ENCODE measurements at places on chromosomes 16 and 17.
A peak's percentile ranks its signal among the peaks of the same experiment; 100 is the strongest.

GRCh38 chr17:7383742-7384488 is 3.0 kb downstream of the TNK1 start:
- DNase-seq, result peak; percentile 86

- no peak for DNase-seq
Observed at GRCh38 chr17:74309902-74310301, 16.1 kb upstream of the KIF19 start.

- DNase-seq, result no peak
Observed at GRCh38 chr17:81576621-81577277, 24.6 kb upstream of the FAAP100 start.

DNA sequence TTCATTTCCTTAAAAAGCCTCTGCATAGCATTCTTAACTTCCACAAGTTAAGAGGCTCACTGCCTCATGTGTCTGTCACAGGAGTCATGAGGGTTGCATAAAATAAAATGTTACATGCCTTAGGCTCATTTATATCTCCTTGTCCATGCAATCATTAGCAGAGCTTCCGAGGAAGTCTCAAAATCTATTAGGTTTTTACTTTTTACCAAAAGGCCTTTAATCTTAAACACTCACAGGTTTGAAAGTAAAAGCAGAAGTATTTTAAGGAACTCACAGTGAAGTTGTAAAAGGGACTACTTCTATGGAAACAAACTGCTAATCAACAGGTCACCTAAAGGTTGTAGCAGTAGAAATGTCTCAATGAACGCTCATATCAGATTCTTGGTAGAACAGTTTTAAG is 5.2 kb upstream of the ATP6V0A1 start:
- DNase-seq, result no peak

GRCh38 chr16:1144476-1145382 is 8.2 kb upstream of the CACNA1H start:
- DNase-seq, result no peak

GRCh38 chr16:397736-398332 is 835 bp downstream of the NME4 start:
- peak; percentile 26 for DNase-seq

DNA sequence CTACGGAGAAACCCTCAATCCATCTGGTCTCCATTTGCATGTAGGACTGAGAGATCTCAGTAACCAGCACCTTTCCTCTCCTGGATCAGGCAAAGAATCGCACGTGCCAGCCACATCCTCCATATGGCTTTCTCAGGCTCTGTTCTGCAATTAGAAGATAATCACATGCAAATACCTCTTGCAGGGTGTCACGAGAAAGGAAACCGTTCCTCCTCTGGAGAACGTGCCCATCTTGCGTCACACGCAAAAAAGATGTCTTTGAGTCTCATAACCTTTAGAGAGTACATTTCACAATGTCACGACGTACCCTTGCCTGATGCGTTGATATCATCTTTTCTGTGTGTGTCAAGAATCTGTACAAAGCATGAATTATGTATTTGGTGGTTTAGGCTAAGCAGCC is 36.2 kb upstream of the DNAH17 start:
- no peak for DNase-seq

DNA sequence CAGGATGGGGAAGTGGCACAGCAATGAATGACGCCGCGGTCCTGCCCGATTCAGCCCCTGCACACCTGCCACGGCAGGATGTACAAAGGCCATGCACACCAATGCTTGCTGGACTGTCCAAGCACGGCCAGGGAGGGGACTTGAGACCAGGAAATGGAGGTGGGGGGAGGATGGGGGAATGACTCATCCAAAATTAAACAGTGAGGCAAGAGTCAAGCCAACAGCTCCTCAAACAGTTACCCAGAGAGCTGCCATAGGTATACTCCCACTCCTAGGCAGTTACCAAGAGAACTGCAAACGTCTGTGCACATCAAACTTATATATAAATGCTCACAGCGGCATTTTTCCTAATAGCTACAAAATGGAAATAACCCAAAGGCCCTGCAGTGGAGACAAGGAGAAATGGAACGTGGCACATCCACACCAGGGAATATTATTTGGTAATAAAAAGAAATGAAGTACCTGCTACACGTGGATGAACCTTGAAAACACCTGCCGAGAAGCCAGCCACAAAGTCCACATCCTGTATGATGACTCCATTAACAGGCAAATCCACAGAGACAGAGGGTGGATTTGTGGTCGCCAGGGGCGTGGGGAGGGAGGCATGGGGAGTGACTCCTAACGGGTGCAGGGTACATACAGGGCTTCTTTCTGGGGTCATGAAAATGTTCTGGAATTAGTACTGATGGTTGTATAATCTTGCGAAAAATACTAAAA is 54.1 kb downstream of the VAC14 start:
- DNase-seq, result peak; percentile 9

DNA sequence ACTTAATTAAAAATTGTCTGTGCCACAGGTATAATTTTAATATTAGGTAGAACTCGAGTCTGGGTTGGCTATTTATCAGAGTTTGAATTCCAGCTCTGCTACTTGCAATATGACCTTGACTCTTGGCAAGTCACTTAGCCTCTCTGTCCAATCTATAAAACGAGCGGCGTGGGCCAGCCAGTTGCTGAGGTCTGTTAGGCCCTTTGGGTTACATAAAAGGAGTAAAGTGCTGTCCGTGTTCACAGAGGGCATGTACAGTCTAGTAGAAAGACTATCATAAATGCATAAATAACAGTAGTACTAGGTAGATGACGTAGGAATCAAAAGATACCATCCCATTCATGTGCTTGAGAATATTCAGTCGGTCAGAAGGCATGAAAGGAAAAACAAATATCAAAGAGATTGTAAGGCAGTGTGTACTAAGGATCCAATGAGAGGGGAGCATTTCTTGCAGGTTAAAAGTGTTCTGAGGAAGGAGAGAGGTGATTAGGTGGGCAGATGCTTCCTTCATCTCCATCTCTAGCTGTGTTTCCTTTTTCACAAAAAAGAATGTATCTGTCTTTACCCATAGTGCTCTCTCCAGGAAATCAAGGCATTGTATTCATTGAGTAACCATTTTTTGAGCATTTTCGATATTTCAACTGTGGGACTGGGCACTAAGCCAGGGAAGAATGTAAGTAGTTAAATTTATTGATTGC is 2.4 kb downstream of the TNRC6A start:
- no peak for DNase-seq

DNA sequence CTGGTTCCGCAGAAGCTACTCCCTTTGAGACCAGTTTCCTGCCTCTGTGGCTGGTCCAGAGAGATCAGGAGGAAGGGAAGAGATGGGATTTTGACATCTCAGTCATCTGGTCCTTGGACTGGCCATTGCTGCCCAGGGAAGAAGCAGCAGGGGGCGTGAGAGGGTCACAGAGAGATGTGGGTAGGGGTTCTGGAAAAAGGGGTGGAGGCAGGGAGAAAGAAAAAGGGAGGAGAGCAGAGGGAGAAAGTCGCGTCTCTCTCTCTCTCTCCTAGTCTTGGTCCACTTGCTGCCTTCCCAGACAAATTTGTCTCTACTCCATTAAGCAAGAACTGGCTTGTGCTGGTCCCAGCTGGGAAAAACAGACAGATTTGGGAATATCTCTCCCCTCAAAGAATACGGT is 4.4 kb downstream of the SHBG start:
- no peak for DNase-seq

- DNase-seq, result peak; percentile 46
Observed at GRCh38 chr16:56617212-56618085, 8.1 kb upstream of the MT1E start.

GRCh38 chr17:60959696-60960095 is 282.0 kb downstream of the BCAS3 start:
- no peak for DNase-seq

- DNase-seq, result no peak
Observed at GRCh38 chr16:13448346-13448745, 471.6 kb upstream of the ERCC4 start.

GRCh38 chr17:49766918-49767530 is 3.1 kb upstream of the FAM117A start:
- no peak for DNase-seq

DNA sequence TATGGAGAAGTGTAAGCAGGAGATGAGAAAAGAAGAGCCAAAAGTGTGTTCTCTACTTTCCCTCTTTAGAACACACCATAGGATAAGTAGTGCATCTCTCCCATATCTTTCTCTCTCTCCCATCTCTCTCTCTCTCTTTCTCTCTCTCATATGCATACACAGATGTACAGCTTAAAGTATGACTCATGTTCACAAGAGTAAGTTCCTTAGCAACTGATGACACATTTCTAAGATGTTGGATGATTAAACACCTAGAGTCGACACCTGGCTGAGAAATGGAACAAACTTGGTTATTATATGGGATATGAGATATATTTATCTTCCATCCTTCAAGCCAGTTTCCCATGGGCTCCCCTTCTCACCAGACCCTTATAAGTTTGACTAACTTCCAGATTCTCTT is 113.5 kb downstream of the TMEM132E start:
- no peak for DNase-seq

DNA sequence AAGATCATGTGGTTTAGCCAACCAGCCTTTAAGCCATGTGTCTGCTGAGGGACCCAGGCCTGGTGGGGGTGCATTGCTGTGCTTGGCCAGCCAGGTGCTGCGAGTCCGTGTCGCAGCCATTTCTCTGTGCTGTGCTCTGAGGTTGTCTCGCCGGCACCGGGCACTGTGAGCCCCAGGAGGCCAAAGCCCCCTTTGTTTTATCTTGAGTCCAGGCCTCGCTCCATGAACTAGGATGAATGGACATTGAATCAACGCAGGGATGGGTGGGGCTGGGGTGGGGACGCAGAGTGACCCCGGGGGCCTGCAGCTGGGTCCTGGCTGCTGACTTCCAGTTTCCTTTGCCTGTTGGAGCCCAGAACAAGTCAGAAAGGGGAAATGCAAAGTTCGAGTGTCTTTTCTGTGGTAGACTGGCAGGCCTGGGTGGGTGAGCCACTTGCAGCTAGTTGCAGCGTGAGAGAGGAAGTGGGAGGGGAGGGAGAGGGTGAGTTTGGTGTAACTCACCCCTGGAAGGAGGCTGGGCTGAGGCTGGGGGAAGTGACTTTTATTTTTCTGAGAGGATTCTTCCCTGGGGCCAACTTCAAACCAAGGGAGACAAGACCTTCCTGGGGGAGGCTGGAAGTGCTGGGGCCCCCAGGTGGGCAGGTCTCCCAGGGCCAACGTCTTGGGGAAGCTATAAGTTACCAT is 324.7 kb downstream of the SEC14L1 start:
- peak; percentile 82 for DNase-seq

- DNase-seq, result peak; percentile 16
Observed at GRCh38 chr16:10181196-10182162, 749 bp downstream of the GRIN2A start.

DNA sequence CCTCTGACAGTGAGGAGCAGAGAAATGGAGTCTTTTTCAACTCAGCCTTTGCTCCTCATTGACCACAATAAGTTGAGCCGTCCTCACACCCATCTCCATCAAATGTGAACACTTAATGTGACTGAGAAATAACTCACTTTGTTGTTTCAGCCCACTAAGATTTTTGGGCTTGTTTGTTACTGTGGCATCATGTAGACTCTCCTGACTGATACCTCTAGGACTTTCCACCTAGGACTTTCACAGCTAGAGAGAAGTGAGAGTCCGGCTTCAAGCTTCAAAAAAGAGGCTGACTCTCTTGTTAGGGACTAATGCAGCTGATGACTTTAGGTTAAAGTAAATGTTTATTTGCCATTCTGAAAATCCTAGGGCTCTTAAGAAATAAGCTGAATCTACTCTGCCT is 435.0 kb downstream of the TMEM114 start:
- no peak for DNase-seq

- no peak for DNase-seq
Observed at GRCh38 chr17:77145612-77146245, 5.0 kb downstream of the SEC14L1 start.

DNA sequence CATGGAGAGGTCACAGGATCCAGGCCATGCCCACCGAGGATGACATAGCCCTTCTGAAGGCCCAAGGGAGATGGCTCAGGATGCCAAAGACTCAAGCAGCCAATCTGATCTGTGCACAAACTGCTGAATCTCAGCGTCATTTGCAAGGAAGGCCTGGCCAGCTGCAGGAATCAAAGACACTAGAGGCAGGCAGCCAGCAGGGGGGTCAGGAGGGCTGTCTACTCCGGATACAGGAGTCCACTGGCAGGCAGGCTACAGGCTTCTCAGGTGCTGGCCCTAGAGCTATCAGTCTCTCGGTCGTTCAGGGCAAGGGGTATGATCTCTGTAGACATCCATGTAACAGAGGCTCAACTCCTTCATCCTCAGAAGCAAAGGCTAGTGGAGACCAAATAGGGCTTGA is 1735.3 kb downstream of the TP53TG3F start:
- no peak for DNase-seq

- DNase-seq, result peak; percentile 67
Observed at GRCh38 chr17:32350666-32351418, 885 bp downstream of the ZNF207 start.

GRCh38 chr17:4833941-4834680 is 971 bp downstream of the MINK1 start:
- DNase-seq, result no peak

DNA sequence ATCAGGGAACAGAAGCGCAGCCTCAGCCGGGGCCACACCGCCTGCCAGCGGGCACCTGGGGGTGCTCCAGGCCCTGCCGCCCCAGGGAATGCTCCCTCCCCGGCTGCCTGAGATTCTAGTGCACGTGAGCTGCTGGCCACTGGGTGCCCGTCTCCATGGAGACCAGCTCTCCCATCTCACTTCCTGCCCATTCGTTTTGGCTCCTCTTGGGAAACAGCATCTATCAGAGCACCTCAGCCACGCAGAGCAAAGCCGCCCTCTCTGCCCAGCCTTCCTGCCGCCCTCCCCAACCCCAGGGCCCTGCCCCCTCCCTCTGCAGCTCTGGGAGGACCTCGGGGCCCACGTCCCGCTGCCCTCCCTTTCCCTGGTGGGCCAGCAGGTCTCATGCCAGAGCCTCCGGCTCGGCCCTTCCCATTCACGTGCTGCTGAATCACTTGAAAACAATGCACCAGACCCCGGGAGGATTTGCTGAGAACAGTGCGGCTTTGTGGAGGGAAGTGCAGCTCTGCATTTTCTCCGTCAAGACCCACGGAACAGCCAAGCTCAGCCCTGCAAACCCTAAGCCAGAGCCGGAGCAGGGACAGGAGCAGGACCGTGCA is 19.4 kb downstream of the CEP295NL start:
- DNase-seq, result no peak

- no peak for DNase-seq
Observed at GRCh38 chr16:3112881-3113574, 642 bp downstream of the ZNF205 start.

- DNase-seq, result peak; percentile 76
Observed at GRCh38 chr17:44350733-44351226, 5.7 kb downstream of the GRN start.

GRCh38 chr17:35088356-35088880 is 24.9 kb upstream of the RFFL start:
- DNase-seq, result no peak

DNA sequence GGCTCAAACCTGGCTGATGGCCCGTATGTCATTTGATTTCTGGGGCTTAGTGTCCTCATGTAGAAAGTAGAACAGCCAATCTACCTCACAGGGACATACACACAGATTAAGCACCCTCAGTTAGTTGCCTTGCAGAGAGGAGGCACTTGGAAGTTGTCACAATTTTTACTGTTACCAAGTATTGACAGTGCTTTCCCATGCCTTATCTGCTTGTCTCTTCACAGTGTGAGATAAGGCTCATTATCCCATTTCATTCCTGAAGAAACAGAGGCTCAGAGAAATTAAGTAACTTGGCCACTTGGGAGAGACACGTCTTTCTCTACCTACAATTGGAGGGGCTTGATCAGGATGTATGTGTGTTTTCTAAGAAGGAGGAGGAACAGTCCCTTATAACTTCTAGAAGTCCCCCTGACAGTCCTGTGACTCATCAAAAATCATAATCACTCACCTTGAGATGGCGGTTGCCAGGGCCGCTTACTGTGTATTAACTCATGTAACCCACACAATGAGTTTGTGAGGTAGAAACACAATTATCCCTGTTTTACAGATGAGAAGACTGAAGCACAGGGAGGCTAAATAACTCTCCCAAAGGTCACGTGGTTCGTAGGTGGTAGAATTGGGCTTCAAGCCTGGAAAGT is 56.9 kb upstream of the LHX1 start:
- DNase-seq, result no peak
